ENCODE measurements at places on chromosomes 7 and 10.

GRCh38 chr10:69080226-69080625 lies 7.7 kb upstream of the SRGN start:
- no peak for DNase-seq

- DNase-seq: no peak
Observed at GRCh38 chr7:138223402-138223879, 147.2 kb downstream of the AKR1D1 start.

DNA sequence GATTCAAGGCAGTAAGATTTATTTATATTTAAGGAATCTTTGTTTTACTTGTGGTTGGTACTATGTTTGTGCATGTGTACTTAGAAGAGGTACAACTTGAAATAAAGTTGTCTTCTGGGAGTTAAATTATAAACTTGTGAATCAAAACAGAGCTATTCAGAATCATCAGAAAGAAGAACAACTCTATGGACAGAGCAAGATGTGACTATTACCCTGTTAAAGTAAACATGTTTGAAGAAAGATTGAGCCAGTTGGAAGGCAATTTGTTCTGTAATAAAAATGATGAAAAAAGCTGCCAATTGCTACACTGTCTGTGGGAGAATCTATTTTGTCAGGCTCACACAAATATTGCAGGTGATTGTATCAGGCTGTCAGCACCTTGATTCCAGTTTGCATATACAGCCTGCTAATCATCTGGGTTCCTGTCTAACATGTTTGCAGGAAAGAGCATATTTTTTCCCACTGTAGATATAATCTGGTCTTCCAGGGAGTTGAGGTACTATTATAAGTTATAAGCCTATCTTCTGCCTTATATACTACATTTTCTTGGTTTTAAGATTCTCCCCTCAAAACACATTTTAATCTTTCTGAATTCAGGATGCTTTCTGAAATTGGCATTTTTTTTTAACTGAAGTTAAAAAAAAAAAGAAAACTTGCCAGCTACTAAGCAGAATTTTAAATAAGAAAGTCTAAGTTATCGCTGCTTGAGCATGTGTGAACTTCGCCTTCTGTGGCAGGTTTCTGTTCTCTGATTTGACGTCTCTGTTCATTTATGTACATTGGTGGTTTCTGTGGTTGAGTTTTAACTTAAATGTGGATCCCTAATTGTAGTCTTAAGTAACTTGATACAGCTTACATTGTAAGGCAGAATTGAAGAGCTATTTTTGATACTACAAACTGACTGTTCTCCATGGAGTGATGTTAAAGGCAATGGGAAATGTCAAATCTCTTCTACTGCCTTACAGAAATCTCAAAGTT lies 46.0 kb downstream of the ZNRF2 start:
- no peak for DNase-seq

- no peak for DNase-seq
Observed at GRCh38 chr10:64476506-64476905, 955.3 kb downstream of the REEP3 start.

GRCh38 chr10:72265990-72266865 lies 7.5 kb upstream of the DDIT4 start:
- no peak for DNase-seq

- DNase-seq: no peak
Observed at GRCh38 chr10:115558252-115558651, 465.1 kb downstream of the ATRNL1 start.

GRCh38 chr10:97321032-97321803 lies 2.1 kb downstream of the FRAT1 start:
- no peak for DNase-seq

DNA sequence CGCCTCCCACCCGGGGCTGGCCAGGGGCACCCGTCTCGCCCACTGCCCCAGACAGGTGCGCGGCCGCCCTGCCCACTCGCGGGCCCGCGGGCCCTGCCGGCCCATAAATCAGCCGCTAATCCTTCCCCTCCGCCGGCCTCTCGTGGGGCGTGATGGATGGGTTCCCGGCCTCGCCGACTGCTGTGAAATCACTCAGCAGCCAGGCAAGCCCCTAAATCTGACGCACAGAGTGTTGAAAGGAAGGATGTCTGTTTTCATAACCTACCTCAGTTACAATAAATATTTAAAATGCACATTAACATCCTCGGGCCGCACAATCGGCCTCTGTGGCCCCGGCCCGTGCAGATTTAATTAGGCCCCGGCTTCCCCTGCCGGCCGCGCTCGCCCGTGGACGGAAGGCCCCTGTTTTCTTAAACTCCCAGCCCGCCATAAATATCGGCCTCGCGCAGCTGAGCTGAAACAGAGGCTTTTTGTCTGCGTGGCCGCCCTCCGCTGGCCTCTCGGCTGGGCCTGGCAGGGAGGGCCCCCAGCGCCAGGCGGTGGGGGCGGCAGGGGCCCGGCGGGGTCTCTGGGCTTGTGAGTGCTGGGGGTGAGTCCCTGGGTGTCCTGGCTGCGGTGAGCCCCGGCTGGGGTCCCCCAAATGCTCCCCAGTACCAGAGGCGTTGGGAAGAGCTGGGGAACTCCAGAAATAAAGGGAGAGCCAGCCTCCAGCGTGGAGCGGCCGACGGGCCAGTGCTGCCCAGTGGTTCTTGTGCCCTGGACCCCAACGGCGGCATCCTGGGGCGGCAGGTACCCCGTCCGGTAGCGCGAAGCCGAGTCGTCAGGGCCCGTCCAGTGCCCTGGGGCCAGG lies 90.7 kb downstream of the UNCX start:
- DNase-seq: no peak

DNA sequence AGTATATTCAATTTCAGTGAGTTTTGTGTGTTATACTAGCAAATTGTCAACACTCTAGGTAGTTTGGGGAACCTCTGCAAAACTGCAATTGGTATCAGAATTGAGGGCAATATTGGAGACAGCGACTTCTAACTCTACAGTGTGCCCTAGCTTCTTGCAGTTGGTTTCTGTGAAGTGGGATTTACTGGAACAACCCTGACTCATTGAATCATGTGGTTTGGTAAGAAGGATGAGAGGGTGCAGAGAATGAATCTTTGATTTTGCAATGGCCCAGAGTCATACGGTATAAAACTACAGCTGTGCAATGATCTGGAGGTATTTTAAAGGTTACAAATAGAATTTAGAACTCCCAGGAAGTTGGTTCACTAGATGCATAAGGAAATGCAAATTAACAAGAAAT lies 129.1 kb upstream of the PPP1R3A start:
- no peak for DNase-seq

DNA sequence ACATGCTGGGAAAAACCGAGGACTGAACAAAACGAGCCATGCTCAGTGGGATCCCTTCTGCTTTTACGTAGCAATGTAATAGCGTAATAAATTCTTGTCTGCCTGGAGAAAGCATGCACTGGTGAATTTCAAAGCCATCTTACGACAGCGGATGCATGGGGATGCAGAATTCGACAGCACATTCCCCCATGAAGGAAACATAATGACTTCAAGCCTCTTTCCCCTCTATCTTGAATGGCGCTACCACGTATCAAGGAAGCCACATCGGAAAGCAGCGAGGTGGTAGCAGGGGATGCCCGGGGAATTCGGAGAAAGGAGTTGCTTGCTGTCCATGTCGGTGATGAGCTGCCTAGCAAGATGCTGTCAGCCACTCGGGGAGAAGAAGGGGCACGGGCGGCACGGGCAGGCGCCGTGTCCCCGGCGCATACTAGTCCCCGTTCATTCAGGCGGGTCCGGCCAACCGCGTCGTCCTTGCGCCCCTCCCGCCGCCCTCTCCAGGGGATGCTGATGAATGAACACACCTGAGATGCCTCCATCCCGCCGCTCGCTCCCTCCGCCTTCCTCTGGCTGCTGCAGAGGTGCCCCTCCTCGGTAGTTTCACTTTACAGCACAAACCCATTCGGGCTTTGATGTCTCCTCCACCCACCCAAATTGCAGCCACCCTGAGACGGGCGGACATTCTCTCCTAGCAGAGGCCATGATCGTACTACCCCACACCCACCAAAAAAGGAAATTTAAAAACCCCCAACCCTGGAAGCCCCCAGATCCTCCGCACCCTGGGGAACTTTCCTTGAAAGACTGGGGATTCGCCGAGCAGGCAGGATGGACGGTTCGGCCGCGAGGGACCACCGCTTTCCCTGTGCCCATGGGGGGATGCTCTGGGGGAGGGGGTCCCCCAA lies 644 bp downstream of the SORBS1 start:
- peak; percentile 4 for DNase-seq

DNA sequence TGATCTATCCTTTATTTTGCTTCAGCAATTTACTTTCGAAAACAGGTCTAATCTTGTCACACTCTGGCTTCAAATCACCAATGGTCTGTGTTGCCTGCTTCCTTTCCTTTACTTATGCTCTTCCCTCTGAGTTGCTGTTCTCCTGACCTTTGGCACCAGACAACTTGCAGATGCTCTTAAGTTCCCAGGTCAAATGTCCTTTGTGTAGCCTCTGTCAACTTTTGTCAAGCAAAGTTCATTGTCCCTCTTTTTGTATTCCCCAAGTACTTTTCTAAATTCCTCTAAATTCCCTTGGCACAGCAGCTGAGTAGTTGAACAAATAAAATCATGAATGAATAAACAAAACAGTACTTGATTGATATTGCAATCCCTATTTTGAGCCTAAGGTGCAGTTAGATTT lies 289.4 kb downstream of the BICC1 start:
- no peak for DNase-seq

- DNase-seq: peak; percentile 65
Observed at GRCh38 chr7:22885797-22886261, 63.2 kb upstream of the TOMM7 start.

- DNase-seq: no peak
Observed at GRCh38 chr10:92789067-92789466, 59.3 kb upstream of the EXOC6 start.

DNA sequence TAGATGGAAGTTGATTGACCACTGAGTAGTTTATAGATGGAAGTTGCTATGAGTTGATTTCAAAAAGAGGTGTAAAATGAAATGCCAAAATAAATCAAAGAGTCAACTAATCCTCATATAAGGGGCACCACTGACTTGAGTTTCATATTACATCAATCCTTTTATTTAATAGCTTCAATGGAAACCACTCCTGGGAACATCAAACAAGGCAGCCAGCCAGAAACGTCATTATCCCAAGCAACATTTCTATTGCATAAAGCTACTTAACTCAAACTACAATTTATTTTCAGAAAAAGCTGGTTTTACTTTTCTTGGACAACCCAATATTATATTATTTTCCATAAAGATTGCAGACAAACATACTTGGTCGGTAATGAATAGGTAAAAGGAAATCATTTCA lies 162.1 kb downstream of the TSPAN12 start:
- no peak for DNase-seq

DNA sequence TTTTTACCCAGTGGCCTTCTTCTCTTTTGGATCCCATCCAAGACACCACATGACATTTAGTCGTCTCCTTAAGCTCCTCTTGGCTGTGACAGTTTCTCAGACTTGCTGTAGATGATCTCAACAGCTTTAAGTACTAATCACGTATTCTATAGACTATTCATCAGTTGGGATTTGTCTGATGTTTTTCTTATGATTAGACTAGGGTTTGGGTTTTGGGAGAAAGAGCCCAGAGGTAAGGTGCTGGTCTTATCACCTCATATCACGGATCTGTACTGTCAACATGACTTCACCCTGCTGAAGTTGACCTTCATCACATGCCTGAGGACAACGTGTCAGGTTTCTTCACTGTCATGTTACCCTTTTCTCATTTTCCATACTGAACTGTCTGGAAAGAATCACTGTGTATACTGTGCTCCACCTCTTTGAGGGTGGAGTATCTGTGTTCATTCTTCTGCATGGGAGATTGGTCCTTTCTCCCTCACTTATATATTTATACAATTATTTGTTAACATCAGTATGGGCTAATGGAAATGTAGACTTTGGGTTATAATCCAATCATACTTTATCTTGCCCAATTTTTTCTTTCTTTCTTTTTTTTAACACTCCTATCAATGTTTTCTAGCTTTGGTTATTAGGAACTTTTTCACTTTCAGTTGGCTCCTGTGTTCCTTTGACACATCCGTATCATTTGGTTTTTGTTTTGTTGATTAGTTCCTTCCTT lies 6.4 kb upstream of the HKDC1 start:
- DNase-seq: no peak

DNA sequence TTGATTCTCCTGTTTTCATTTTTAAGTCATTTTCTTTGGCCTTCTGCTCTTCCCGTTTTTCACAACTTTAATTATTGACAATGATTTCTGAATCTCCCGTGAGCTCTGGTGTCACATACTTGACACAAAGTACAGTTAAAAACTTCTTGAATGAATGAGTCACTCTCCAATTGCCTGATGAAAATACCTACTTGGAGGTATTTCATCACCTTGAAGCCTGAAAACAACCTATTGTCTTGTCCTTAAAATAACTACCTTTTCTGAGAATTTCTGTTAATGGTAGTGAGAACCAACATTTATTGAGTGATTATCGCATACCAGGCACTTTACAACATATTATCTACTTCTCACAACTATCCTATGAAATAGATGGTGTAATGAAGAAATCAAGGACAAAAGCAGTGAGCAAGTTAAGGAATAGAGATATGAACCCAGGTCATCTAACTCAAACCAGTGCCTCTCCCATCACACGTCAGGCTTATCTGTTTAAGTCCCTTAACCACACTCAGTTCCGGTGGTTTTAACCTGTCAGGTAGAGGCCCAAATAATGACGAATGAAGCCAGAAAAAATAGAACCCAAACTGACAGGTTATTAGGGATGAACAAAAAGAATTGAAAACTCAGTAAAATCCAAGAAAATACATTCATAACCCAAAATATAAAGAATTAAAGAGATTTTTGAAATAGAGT lies 11.6 kb downstream of the BET1 start:
- DNase-seq: no peak
